ENCODE measurements at places on chromosomes 16 and 17.
A peak's percentile ranks its signal among the peaks of the same experiment; 100 is the strongest.

- no peak for DNase-seq
Observed at GRCh38 chr17:8955021-8955959, 10.2 kb downstream of the PIK3R5 start.

DNA sequence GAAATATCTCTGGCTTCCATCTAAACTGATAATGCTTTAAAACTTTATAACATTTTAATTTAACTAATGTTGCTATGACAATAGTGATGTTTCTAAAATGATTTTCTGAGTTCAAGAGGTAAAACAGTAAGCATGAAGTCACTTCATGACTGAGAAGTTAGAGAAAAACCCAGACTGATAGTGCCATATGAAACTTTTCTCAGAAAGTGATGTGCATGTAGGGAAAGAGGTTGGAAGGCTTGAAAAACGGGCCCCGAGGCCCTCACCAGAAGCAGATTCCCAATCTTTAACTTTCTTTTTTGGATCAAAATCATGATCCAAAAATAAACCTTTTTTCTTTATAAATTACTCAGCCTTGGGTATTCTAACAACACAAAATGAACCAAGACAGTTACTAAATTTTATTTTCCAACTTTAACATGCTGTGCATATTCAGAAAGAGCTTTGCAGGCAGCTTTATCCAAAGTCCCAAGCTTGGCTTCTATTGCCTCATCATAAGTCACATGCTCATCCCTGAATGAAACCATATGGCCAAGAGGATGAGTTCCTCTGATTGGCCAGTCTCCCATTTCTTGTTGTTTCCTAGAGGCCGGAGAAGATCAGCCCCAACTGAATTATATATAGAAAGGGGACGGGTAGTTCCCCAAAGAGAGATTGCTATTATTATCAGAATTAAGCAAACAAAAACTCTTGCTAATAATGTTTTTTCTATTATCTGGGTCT lies 357.6 kb upstream of the SALL1 start:
- DNase-seq: no peak

- DNase-seq: no peak
Observed at GRCh38 chr17:77909236-77909635, 49.3 kb upstream of the TNRC6C start.

- DNase-seq: no peak
Observed at GRCh38 chr16:87169509-87169995, 147.6 kb downstream of the C16orf95 start.

DNA sequence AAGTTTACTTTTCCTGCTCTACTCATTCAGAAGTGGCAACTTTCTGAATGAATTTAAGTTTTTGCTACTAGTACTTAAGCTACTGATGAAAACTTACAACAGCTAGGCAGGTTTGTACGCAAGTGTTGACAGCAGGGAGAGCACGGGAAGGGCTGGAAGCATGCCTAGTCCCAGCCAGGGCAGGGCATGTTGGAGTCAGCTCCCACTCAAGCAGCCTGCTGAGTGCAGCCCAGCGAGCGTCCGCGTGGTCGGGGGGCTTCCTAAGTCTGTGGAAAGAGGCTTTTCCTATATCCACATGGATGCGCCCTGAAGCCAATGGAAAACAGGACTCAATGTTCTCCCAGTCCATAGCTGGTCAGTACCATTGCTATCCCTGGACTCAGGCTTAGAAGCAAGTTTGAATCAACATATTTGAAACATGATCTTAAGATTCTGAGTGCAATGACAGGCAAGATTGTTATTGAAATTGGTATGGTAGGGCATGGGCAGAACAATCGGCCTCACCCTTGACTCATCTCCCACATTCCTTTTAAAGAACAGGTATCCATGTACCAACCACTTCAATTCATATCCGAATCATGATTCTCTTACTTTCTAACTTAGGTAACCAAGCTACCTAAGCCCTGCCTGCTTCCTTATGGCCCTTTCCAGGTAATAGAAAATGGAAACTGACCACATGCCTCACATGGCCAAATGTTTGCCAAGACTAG lies 22.5 kb downstream of the CYB5D2 start:
- DNase-seq: no peak

GRCh38 chr17:48308581-48308980 lies 121.4 kb downstream of the SKAP1 start:
- no peak for DNase-seq

- no peak for DNase-seq
Observed at GRCh38 chr17:57182621-57183020, 73.7 kb upstream of the MSI2 start.

DNA sequence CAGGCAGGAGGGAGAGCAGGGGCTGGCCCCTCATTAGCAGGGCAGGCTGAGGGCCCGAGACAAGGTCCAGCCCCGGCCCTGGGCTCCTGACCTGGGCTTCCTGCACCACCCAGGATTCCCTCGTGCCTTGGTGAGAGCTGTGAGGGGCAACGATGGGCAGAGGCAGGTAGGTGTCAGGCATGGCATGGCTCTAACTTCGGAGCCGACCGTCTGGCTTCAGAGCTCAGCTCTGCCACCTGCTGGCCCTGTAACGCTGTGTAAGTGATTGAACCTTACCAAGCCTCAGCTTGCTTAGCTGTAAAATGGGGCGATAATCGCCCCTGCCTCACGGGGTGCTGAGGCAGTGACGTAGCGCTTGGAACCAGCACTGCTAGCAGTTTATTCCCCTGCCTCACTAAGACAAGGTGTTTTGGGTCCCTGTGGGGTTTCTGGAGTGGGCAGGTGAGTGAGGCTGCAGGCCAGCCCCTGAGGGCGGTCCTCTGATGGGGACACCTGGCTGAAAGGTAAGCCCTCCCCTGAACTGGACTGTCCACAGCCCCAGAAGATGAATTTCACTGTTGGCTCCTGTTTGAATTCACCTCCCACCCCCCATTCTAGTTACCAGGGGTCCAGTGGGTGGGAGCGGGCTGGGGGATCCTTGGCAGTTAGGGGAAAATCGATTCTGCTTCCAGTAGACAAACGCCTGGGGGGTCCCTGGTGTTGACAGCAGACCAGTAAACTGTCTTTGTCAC lies 184.8 kb upstream of the GSE1 start:
- no peak for DNase-seq

- no peak for DNase-seq
Observed at GRCh38 chr16:21053590-21053989, 97.1 kb downstream of the DNAH3 start.

DNA sequence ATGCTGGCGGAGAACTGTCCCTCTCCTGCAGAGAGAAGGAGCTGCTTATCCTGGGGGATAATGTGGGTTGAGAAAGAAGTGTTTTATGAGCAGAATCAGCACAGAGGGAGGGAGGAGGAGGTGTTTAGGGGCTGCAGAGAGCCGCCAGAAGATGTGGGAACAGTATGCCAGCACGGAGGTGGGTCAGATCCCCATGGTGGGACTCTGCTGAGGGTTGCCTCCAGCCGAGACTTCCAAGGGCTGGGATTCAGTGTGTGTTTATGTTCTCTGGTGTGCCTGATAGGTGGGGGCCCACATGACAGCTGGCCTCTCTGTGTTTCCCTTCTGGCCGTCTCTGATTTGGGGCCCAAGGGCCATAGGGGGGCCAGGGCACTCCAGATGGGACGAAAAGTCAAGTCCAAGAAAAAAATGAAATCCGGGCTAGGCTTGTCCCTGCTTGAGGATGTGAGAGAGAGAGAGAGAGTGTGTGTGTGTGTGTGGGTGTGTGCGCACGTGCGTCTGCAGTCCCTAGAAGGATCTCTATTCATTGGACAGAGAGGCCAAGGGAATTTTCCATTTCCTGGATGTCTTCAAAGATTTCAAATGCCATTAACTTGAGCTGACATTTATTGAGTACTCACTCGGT lies 21.6 kb downstream of the PRKCB start:
- no peak for DNase-seq

DNA sequence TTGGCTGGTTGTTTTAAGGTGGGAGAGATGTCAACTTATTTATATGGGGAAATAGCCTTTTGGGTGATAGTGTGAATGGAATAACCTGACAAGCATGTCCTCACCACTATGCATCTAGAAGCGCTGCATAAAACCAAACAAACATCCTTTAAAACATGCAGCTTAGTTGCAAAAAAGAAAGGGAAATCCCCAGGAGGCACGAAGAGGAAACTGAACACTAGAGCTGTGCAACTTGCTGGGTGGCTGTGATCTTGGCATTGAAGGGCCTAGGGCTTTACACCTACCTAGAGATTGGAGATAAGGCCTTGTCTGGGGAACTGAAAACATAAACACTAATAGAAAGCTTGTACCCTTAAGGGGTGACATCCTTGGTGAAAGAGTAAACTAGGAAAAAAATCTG lies 7.3 kb downstream of the C16orf54 start:
- no peak for DNase-seq

- DNase-seq: no peak
Observed at GRCh38 chr16:71807905-71808592, 585 bp downstream of the AP1G1 start.

DNA sequence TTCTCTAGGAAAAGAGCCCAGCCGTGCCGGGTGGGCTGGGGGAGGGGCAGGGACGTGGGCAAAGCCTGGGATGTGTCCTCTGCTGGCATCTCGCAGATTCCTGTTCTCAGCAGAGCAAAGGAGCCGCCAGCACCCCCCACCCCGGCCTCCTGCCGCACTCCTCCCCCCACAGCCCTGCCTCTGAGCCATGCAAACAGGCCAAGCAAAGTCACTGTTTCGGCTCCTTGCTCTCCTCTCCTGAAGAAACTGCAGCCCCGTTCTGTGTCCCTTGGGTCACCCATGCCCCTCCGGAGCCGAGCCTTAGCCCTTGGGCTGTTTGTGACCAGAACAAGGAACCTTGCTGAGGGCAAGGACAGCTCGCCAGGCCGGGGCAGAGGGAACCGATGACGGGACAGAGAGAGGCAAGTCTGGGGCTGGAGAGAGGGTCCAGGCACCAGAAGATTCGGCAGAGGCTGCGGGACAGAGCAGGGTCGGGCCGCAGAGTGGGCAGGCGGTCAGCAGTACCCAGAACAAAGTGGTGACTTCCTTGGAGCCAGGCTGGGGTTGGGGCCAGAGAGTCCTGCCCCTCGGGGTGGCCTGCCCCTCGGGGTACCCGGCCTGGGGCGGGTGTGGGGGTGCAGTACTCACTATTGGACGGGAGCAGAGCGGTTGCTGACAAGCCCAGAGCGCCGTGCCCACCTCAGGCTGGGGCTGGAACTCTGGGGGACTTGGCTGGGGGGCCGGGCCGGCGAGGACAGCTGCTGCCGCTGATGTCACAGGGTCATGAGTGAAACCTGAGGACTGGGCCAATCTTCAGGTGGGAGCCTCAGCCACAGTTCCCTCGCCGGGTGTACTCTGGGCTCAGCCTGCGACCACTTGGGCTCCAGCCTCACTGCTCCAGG lies 9.2 kb upstream of the PRR29 start:
- no peak for DNase-seq

GRCh38 chr16:82672676-82673075 lies 45.9 kb downstream of the CDH13 start:
- DNase-seq: no peak

DNA sequence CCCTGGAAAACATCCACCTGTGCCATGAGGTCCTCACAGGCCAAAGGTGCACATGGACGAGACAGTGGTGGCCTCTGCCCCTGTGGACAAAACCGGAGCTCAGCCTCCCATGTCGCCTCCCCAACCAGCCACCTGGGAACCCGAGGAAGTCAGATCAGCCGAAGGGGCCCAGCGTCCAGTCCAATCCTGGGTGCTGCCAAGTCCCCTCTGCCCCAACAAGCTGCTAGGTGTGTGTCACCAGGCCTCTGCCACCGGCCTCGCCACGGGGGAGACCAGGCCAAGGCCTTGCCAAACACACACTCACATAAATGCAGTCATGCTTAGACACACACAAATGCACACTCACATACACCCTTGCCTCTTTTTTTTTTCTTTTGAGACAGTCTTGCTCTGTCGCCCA lies 167.8 kb downstream of the RBFOX3 start:
- DNase-seq: no peak

DNA sequence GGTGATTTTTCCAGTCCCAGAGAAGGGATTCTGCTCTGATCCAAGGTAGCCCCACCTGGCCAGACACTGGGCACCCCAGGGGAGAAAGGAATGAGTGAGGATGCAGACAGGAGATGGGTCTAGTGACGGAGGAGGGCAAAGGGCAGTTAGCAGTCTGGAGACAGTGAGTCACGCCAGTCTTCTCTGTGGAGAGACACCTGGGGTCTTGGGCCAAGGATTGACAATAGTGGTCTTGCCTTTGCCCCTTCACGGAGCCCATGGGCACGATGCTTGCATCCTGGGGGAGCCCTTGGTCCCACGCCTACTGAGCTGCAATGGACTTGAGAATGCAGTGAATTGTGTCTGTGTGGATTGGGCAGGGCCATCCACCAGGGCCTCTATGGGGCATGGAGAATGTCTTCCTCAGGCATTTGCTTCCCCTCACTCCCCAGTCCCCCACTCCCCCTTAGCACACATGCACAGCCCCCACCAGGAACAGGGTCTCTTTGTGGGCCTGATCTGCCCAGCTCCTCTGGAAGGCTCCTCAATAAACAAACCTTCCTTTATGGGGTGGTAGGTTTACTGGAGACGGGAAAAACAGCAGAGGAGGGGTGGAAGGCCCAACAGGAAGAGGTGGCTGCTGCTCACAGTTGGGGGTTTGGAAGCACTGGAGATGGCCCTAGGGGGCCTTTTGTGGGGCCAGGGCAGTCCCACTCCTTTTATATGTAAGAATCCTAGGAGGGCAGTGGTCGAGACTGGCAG lies 1.4 kb downstream of the CHAD start:
- no peak for DNase-seq

DNA sequence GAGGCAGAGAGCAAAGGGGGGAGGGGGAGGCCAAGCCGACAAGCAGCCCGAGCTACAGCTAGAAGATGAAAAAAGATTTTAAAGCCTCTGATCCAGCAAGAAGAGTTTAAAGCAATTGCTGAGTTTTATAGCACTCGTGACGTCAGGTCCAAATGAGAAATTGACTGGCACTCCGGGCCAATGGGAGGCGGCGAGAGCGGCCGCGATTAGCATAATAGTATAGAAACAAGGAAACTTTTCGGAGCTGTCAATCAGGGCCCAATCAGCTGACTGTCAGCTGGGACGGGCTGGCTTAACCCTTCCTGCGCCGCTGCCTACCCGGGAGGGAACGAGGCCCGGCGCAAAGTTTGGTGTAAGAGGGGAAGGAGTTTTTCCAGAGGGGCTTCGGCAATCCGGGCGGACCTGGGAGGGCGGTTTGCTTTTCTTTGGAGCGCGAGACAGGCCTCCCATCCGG lies at the start of gene MAF:
Gene MAF, minus strand, starts transcription at position 100 of the 454 bp plus-strand sequence. CDS start 835 bp downstream, outside the sequence.
- peak; percentile 88 for DNase-seq

DNA sequence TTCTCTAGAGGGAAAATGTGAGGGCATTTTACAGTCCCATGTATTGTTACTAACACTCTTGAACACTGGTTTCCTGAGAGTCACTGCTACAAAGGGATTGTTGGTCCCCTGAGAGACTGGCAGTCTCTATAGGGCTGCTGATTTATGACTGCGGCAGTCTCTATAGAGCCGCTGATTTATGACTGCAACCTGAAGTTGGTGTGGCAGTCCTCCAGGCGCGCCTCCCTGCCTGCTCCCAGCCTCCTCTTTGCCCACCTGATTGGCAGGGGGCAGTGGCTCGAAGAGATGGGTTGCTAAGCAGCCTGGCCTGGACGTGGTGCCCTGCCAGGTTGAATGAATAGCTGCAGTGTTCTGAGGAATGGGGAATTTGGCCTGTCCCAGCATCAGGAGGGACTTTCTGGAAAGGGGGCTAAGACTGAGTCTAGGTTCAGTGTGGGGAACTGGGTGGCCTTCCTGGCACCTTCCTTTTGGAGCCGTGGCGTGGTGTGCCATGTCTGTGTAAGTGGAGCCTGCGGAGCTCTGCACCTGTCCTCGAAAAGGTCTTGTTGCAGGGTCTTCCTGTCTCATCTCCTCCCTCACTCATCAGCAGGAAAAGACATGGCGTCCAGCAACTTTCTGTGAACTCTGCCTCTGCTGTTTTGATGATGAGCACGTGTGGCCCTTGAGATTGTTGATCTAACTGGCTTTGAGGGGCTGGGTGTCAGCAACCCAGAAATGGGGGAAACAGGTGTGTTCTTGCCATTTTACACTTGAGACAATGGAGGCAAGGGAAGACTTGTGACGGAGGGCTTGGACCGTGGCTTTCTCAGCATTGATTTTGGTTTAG lies 24.9 kb downstream of the SAP30BP start:
- no peak for DNase-seq

Measured in urothelium cell line (cell line).